ENCODE measurements at places on chromosomes 7 and 10. TPM values are rescaled to one million over a fixed set of nuclear protein-coding genes. Genes with fewer than 3 reads are reported as not detected.

- peaks cover 4% of the 10 kb centered on the region for H3K4me1 ChIP-seq
- no peaks in the 10 kb centered on the region for H3K27me3 ChIP-seq
- no peak overlapping the region for H3K27ac ChIP-seq
- no peak for DNase-seq
- no peak overlapping the region for H3K4me3 ChIP-seq
These were observed 275.7 kb upstream of the LRGUK start for GRCh38 chr7:133851411-133851810.

The AKR1C2 gene
- 76.0 TPM for total RNA-seq

- no peak overlapping the region for H3K27ac ChIP-seq
- H3K4me1 ChIP-seq: no peaks in the 10 kb centered on the region
- no peaks in the 10 kb centered on the region for H3K27me3 ChIP-seq
- H3K4me3 ChIP-seq: no peak overlapping the region
These were observed 4.7 kb upstream of the PLXDC2 start for GRCh38 chr10:19811540-19811939.

GRCh38 chr7:75905785-75906604, 9.0 kb upstream of the POR start:
- H3K36me3 ChIP-seq: no peaks in the 10 kb centered on the region
- peak overlapping the region; percentile 69 for H3K27ac ChIP-seq
- peaks cover 12% of the 10 kb centered on the region for H3K4me1 ChIP-seq
- DNase-seq: no peak

The PRPS1L1 gene
- total RNA-seq: not detected

- H3K4me3 ChIP-seq: no peak overlapping the region
- peaks cover 25% of the 10 kb centered on the region for H3K4me1 ChIP-seq
- no peaks in the 10 kb centered on the region for H3K27me3 ChIP-seq
- DNase-seq: peak; percentile 32
- peak overlapping the region; percentile 32 for H3K27ac ChIP-seq
- no peaks in the 10 kb centered on the region for H3K36me3 ChIP-seq
These were observed 183.6 kb downstream of the PFKFB3 start for GRCh38 chr10:6386346-6386745.

GRCh38 chr10:87798082-87798481, 19.9 kb downstream of the ATAD1 start:
- DNase-seq: no peak
- H3K27me3 ChIP-seq: no peaks in the 10 kb centered on the region
- no peaks in the 10 kb centered on the region for H3K4me1 ChIP-seq
- no peaks in the 10 kb centered on the region for H3K36me3 ChIP-seq
- no peak overlapping the region for H3K4me3 ChIP-seq
- H3K27ac ChIP-seq: no peak overlapping the region

- peaks cover 6% of the 10 kb centered on the region for H3K4me1 ChIP-seq
- H3K36me3 ChIP-seq: no peaks in the 10 kb centered on the region
- no peak for DNase-seq
- no peaks in the 10 kb centered on the region for H3K27me3 ChIP-seq
- H3K4me3 ChIP-seq: no peak overlapping the region
These were observed 1061.5 kb downstream of the LRMDA start for GRCh38 chr10:76492678-76493472.

DNA sequence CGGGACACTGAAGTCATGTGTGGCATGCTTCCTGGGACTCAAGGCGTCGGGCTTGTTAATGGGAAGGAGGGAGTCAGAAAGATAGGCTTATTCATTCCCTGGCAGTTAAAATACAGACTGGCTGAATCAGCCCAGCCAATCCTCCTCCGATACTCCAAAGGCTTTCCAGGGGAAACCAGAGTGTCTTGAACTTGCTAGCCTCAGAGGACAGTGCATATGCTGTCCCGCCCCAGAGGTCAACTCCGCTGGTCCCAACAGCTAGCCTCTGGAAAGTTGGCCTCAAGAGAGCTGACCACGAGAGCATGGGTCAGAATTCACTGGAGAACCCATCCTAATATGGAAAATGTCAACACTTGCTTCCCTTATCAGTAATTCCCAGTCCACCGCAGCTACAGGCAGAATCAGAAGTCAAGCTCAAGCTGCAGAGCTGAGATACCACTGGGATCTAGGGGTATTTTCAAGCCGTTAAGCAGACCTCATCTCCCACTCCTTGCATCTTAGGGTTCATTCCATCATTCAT, 43.0 kb downstream of the ELMO1 start:
- no peak for DNase-seq
- peaks cover 15% of the 10 kb centered on the region for H3K4me1 ChIP-seq
- H3K27me3 ChIP-seq: no peaks in the 10 kb centered on the region
- H3K36me3 ChIP-seq: no peaks in the 10 kb centered on the region
- no peak overlapping the region for H3K27ac ChIP-seq

The MKLN1 gene
- total RNA-seq: 36.7 TPM

The LIPN gene
- 1.9 TPM for total RNA-seq

The GPR37 gene
- 2.8 TPM for total RNA-seq

The FFAR4 gene
- 18.1 TPM for total RNA-seq

Data from upper lobe of left lung (tissue), 6 donors.